ENCODE measurements at places on chromosomes 2 and 18. TPM values are rescaled to one million over a fixed set of nuclear protein-coding genes. Genes with fewer than 3 reads are reported as not detected.

The PAX3 gene
- not detected for total RNA-seq

The VWA3B gene
- 0.43 TPM for total RNA-seq

- H3K4me1 ChIP-seq: no peaks in the 10 kb centered on the region
- peaks cover 6% of the 10 kb centered on the region for H3K36me3 ChIP-seq
- H3K27me3 ChIP-seq: no peaks in the 10 kb centered on the region
- no peak for DNase-seq
Measured at GRCh38 chr2:159637240-159637639, 20.9 kb upstream of the BAZ2B start.

GRCh38 chr2:235051436-235052260 is 99.8 kb downstream of the SH3BP4 start:
- no peaks in the 10 kb centered on the region for H3K36me3 ChIP-seq
- peaks cover 11% of the 10 kb centered on the region for H3K27me3 ChIP-seq
- no peaks in the 10 kb centered on the region for H3K4me1 ChIP-seq
- H3K27ac ChIP-seq: no peak overlapping the region
- H3K4me3 ChIP-seq: no peak overlapping the region

DNA sequence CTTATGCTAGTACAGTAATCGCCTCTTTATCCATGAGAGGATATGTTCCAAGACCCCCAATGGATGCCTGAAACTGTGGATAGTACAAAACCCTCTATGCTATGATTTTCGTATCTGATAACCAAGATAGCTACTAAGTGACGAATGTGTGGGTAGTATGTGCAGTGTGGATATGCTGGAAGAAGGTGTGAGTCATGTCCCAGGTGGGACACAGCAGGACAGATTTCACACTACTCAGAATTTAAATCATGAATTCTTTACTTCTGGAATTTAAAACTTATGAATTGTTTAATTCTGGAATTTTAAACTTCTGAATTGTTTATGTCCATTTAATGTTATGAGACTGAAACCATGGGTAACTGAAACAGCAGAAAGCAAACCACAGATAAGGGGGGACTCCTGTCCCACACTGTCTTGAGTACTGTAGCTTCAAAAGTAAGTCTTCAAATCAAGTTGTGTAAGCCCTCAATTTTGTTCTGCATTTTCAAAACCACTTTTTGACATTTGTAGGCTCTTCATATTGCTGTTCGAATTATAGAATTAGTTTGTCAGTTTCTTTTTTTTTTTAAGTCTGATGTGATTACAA is 116.0 kb downstream of the LTBP1 start:
- no peak overlapping the region for H3K27ac ChIP-seq
- DNase-seq: no peak
- no peaks in the 10 kb centered on the region for H3K36me3 ChIP-seq
- H3K4me1 ChIP-seq: no peaks in the 10 kb centered on the region
- H3K4me3 ChIP-seq: no peak overlapping the region
- H3K27me3 ChIP-seq: peaks cover 8% of the 10 kb centered on the region

GRCh38 chr2:15117409-15118050 is 443.6 kb downstream of the NBAS start:
- H3K27me3 ChIP-seq: peaks cover 3% of the 10 kb centered on the region
- H3K27ac ChIP-seq: no peak overlapping the region
- DNase-seq: no peak
- peaks cover 3% of the 10 kb centered on the region for H3K36me3 ChIP-seq

GRCh38 chr2:204061241-204061640 is 124.7 kb downstream of the ICOS start:
- no peaks in the 10 kb centered on the region for H3K27me3 ChIP-seq
- peaks cover 2% of the 10 kb centered on the region for H3K4me1 ChIP-seq
- H3K27ac ChIP-seq: no peak overlapping the region
- H3K36me3 ChIP-seq: no peaks in the 10 kb centered on the region
- DNase-seq: no peak

DNA sequence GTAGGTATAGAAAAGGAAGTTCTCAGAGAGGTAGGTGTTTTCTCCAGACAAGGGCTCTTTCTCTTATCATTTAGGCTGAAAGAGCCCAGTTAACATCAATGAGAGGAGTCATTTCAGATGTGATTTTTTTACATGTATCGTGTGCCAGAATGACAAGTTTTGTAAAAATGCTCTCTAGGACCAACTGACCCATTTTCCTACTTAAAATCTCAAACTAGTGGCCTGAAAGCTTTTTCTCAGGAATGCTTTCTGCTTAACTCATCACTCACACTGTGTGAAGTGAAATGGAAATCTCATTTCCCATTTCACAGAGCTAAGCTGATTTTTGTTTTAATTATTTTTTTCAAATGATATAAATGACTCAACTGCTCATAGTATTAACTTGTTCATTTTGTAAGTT is 128.7 kb upstream of the CYP26B1 start:
- H3K36me3 ChIP-seq: peaks cover 2% of the 10 kb centered on the region
- H3K27ac ChIP-seq: no peak overlapping the region
- H3K27me3 ChIP-seq: no peaks in the 10 kb centered on the region
- no peak overlapping the region for H3K4me3 ChIP-seq
- no peak for DNase-seq

DNA sequence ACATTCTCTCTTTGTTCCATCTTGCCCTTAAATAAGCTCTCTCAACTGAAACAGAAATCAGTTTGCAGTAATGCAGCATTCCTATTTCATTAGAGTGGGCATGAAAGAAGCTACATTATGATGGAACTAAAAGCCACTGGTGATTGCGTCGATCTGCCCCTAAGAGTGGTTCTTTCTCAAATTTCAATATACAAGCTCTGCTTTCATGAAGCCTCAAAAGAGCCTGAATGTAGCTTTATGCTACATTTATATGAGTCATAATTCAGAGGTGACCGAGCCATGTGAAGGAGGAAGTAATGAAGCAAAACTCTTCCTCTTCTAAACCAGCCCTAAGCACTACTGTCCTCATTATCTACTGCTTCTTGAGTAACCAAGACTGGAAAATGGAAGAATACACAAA is 64.8 kb upstream of the CYTIP start:
- H3K4me3 ChIP-seq: no peak overlapping the region
- no peaks in the 10 kb centered on the region for H3K36me3 ChIP-seq
- no peak overlapping the region for H3K27ac ChIP-seq
- peaks cover 3% of the 10 kb centered on the region for H3K27me3 ChIP-seq
- DNase-seq: no peak

- no peak overlapping the region for H3K27ac ChIP-seq
- peaks cover 3% of the 10 kb centered on the region for H3K36me3 ChIP-seq
- H3K4me1 ChIP-seq: peaks cover 47% of the 10 kb centered on the region
- DNase-seq: no peak
- no peaks in the 10 kb centered on the region for H3K27me3 ChIP-seq
Measured at GRCh38 chr2:12043131-12043530, 296.7 kb downstream of the LPIN1 start.

DNA sequence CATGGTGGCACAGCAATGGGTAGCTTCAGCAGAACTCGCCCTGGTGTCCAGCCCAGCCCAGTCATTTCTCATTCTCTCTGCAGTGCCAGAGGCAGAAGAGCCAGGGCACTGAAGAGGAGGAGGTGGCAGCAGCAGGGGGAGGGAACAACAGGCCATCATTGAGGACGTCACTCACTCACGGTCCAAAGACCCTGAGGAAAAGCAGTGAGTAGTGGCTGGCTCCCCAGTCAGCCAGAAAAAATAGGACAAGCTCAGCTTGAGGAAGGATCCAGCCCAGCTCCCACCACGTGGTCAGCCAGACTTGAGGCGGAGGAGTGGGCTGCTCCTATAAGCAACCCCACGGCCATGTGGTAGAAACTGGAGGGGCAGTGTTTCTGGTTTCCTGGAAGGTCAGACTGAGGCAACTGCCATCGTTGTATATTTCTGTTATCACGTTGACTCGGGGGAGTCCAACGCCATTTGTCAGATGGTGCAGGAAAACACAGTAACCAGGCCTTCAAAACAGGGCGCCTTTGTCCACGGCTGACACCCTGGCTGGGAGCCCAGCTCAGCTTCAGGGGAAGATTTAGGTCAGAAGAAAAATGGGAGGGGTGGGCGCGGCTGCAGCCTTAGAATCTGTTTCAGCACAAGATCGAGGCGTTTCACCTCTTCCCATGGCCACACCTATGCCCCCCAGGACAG is 19.0 kb upstream of the TMEM247 start:
- no peak overlapping the region for H3K27ac ChIP-seq
- DNase-seq: no peak
- no peaks in the 10 kb centered on the region for H3K36me3 ChIP-seq
- no peak overlapping the region for H3K4me3 ChIP-seq
- no peaks in the 10 kb centered on the region for H3K27me3 ChIP-seq

DNA sequence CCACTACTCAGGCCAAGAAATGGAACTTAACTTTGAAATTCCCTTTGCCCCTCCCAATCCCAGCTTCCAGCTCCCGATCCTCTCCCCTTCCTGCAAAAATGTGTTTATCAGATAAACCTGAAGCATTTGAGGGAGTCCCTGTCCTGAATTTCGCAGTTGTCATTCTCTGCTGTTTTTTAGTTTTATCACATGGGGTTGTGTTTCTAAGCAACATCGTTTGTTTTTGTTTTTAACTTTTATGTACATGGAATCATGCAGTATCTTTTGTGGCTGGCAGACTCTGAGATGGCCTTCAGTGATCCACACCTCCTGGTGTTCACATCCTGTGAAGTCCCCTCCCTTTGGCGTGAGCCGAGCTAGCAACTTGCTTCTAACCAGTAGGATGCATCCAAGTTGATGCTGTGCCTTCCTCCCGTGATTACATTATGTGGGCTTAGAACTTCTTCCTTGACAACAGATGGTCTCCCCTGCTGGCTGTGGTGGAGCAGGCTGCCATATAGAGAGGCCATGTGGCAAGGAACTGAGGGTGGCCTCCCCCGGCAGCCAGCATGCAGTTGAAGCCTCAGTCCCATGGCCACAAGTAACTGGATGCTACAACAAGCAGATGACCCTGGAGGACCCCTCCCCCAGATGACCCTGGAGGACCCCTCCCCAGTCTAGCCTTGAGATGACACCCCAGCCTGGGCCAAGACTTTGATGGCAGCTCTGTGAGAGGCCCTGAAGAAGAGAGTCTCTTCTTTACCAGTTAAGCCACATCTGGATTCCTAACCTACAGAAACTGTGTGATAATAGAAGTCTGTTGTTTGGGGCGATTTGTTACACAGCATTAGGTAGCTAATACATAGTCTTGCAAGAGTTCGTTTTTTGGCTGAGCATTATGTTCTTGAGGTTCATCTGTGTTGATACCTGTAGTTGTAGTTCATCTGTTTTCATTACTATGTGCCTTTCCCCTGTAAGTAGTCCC is 27.7 kb downstream of the SH3BP4 start:
- no peaks in the 10 kb centered on the region for H3K36me3 ChIP-seq
- no peaks in the 10 kb centered on the region for H3K4me1 ChIP-seq
- peaks cover 5% of the 10 kb centered on the region for H3K27me3 ChIP-seq
- H3K27ac ChIP-seq: no peak overlapping the region
- H3K4me3 ChIP-seq: no peak overlapping the region

DNA sequence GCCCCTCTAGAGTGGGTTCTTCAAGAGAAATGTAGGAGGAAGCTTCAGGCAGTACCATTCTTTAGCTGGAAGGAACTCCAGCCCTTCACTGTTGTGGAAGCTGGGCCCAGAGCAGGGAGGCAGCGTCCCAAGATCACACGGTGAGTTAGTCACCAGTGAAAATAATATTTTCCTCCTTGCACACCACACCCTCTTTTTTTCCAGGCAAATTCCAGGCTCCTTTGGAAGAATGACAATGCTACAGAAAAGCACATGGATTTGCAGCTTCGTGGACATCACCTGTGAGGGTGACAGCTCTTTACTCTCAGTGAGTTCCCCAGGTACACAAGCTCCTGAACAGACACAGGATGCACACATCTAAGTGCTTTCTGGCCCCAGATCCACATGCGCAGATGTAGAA is 157.1 kb downstream of the COL6A3 start:
- peaks cover 3% of the 10 kb centered on the region for H3K4me1 ChIP-seq
- no peak for DNase-seq
- H3K27me3 ChIP-seq: no peaks in the 10 kb centered on the region
- H3K36me3 ChIP-seq: no peaks in the 10 kb centered on the region

- no peak for DNase-seq
- H3K4me3 ChIP-seq: no peak overlapping the region
- no peaks in the 10 kb centered on the region for H3K27me3 ChIP-seq
- no peak overlapping the region for H3K27ac ChIP-seq
- H3K36me3 ChIP-seq: no peaks in the 10 kb centered on the region
Measured at GRCh38 chr2:120794716-120795115, 59.0 kb downstream of the GLI2 start.

DNA sequence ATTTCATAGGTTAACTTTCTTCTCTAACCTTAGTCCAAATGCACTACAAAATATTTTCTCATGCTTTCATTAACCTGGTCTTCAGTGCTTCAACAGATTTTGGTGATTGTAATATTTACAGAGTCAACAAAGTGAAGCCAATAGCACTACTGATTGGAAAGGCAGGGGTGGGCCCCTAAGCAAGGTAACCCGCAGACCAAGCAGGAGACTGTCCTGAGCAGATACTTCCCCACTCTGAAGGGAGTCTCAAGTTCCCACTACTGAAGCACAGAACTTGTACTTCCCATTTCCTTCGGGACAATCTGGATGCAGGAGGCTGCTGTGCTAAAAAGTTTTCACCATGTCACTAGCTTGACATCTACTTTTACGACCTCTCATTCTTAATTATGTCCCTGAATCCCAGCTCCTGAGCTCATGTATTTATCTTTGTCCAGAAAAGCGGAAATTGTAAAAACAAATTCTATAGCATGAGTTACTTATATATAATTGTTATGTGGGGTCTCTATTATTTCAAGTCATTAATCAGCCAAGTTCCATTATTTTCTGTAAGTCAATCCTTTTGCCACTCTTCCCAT is 311.6 kb upstream of the REV1 start:
- DNase-seq: no peak
- no peaks in the 10 kb centered on the region for H3K4me1 ChIP-seq
- no peak overlapping the region for H3K4me3 ChIP-seq
- no peak overlapping the region for H3K27ac ChIP-seq
- H3K27me3 ChIP-seq: no peaks in the 10 kb centered on the region
